ENCODE measurements at places on chromosomes 3 and 15. TPM values are rescaled to one million over a fixed set of nuclear protein-coding genes. Genes with fewer than 3 reads are reported as not detected.

Gene THPO
- total RNA-seq: not detected

Gene LRRC31
- not detected for total RNA-seq

DNA sequence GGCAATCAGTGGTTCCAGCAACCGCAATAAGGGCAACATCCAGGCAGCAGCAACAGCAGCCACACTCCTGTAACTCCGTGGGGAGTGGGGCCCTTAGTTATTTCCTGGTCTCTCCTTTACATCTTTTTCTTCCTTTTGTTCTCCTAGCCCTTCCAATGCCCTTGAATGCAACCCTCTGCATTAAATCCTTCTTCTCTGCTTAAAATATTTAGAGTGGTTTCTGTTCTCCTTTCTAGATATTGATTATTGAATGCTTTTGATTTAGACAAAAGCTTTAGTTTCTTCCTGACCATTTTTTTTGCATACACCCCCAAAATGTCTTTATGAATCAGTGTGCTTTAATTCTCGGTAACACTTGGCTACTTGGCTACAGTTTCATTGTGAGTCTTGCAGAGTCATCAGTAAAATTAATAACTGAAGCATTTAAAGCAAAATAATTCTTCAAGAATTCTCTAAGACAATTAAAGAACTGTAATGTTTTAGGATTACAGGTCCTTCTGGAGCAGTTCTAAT lies 586.1 kb downstream of the MECOM start:
- DNase-seq: no peak

DNA sequence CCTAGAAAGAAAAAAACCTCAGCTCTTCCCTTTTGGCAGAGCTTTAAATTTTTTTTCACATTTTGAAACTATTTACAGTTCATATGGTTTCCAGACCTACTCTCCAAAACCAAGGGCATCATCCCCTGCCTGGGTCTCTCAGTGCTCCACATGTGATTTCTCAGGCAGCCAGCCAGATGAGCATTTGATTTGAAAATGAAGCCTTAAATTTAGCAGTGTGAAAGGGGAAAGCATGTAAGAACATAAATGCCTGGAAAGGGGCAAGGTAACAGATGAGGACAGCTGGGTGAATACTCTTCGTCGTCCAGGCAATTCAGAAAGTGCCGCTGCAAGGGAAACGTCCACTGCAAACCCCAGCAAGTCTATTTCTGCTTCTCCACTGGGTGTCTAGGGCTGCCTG lies 94.8 kb downstream of the ATP8B4 start:
- DNase-seq: no peak

DNA sequence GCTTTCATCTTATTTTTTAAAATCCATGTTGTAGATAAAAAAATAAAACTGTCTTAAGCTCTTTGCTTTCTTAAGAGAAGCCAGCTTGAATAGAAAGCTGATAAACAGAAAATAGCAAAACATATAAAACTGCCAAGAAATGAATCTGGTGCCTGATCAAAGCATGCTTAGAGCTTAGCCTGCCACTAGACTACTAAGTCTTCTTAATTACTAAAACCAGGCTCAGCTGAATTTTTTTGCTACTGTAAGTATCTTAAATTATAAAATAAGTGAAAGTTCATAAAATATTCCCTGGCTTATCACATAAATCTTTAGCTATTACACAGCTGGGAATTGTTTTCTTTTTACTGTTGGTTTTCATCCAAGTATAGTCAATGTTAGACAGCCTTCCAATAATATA lies 803.9 kb downstream of the DIPK2A start:
- DNase-seq: no peak
